HCT116 (cell line): ENCODE measurements at places on chromosomes 16 and 17.

- DNase-seq = no peak
These were observed 6.0 kb upstream of the ARL2BP start for GRCh38 chr16:57239107-57239506.

DNA sequence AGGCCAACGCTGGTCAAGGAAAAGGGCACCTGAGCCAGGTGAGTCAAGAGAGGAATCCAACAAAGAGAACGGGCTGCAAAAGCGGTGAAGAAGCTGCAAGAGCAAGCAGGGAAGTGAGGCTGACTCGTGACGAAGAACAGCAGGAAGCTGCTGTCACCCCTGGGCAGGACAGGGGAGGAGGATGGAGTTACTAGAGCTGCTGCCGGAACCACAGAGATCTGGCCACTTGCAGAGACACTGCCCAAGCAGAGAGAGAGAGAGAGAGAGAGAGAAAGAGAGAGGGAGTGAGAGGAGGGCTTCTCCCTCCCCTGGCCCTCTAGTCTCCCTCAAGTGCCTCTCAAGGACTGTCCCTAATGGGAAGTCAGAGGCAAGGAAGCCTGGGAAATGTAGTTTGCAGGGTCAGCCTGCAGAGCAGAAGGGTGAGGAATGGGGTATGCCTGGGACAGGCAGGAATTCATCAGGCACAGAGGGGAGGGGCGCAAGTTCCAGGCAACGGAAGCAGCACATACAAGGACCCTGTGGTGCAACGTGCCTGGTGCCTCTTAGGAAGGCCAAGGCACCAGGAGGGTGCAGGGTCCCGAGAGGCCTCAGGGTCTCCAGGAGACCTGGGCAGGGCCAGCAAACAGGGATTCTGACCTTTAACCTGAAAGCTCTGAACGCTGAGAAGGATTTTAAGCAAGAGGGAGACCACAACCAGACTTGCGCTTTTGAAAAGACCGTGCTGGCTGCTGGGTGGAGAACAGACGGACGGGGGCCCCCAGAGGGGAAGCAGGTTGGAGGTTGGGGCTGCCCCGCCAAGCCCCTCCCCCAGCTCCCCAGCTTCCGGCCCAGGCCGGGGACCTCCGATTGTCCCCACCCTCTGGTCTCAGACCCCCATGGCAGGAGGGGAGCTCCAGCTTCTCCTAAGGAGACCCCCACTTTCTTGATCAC, 45.8 kb upstream of the CIBAR2 start:
- DNase-seq = no peak

- DNase-seq = peak; percentile 88
These were observed 23.8 kb downstream of the DEXI start for GRCh38 chr16:10918294-10919002.

- DNase-seq = no peak
These were observed 3.2 kb downstream of the SLC22A31 start for GRCh38 chr16:89197033-89197632.

GRCh38 chr17:82888583-82889495, 49.0 kb upstream of the ZNF750 start:
- no peak for DNase-seq

- no peak for DNase-seq
These were observed 223.1 kb upstream of the MAF start for GRCh38 chr16:79823639-79824038.

- DNase-seq = no peak
These were observed 44.9 kb downstream of the SLC47A1 start for GRCh38 chr17:19578545-19578944.

DNA sequence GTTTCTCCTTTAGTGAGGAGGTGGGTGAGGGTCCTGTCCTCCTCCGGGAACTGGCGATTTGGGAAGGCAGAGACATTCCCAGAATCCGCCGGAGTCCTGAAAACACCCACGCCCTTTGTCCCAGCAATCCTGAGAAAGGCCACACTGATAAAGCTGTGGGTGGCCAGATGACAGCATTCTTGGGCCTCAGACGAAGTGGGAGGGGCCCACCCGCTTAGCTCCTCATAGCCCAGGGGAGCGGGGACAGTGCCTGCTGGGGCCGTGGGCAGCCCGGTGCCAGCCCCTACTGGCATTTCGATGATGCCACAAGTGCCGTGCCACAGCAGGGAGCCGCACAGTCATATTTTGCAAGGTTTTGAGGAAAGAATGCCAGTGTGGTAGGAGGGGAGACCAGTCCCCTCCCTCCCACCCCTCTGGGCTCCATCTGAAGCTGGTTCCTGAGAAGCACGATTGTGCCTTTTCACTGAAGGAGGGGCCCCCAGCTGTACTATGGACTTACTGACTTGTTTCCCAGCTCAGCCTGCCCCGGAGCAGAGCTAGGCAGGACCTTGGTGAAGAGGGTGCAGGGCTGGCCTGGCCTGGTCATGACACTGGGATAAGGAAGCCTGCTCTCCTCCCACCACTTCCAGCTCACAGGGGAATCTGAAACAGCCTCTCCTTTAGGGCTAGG, 20.9 kb upstream of the MPRIP start:
- no peak for DNase-seq

DNA sequence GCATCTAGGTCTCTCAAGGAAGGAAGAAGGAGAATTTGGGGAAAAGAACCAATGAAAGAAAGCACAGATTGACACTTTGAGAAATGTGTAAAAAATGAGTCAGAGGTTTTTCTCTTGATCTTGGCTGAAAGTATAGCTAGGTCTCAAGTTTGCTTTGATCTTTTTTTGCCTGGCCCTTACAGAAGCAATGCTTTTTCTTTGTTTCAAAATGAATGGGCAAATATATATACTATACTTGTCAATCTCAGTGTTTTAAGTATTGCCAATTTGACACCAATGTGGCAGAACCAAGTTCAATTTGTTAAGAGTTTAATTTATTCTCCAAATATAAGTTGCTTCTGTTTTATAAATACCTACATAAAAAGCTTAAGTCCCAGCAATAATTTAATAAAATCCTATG, 119.6 kb downstream of the PPM1E start:
- DNase-seq = no peak

GRCh38 chr16:55418586-55418985, 60.4 kb upstream of the MMP2 start:
- no peak for DNase-seq

DNA sequence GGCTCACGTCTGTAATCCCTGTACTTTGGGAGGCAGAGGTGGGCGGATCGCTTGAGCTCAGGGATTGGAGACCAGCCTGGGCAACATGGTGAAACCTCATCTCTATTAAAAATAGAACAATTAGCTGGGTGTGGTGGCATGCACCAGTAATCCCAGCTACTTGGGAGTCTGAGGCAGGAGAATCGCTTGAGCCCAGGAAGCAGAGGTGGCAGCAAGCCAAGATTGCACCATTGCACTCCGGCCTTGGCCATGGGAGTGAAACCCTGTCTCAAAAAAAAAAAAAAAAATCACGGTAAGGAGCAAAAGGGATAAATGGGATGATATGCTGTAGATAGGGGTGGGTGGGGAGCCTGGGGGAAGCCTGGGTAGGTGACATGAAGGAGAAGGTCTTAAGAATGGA, 20.4 kb upstream of the TMEM98 start:
- DNase-seq = no peak

GRCh38 chr16:68379472-68380347, 68.6 kb downstream of the SMPD3 start:
- DNase-seq = no peak

- DNase-seq = no peak
These were observed 50.2 kb upstream of the NOG start for GRCh38 chr17:56543280-56543679.

GRCh38 chr16:30893417-30893743, 497 bp downstream of the BCL7C start:
- DNase-seq = no peak

- no peak for DNase-seq
These were observed 2.4 kb downstream of the MYH10 start for GRCh38 chr17:8628172-8628571.

- DNase-seq = no peak
These were observed 221.2 kb downstream of the SOX9 start for GRCh38 chr17:72342061-72342460.

GRCh38 chr16:69094501-69094900, 11.0 kb upstream of the HAS3 start:
- no peak for DNase-seq

DNA sequence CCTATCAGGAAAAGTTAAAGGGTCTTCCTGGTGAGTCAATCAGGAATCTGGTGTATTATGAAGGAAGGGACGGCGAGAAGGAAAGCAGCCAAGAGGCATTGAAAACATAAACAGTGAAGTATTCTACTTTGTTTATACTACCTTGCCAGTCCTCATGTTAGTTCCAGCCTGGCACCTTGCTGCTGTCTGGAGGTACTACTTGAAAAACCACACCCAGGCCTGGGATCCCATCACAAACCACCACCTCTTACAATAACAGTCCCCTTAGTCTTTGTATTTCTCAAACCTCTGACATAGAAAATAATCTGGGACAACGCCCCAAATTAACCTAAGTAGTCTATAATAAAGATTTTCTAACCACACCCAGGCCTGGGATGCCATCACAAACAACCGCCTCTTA, 676.7 kb upstream of the SOX9 start:
- no peak for DNase-seq

GRCh38 chr17:63601439-63602371, 1.0 kb downstream of the TACO1 start:
- DNase-seq = no peak

- DNase-seq = no peak
These were observed 30.2 kb downstream of the MSI2 start for GRCh38 chr17:57286399-57287105.

DNA sequence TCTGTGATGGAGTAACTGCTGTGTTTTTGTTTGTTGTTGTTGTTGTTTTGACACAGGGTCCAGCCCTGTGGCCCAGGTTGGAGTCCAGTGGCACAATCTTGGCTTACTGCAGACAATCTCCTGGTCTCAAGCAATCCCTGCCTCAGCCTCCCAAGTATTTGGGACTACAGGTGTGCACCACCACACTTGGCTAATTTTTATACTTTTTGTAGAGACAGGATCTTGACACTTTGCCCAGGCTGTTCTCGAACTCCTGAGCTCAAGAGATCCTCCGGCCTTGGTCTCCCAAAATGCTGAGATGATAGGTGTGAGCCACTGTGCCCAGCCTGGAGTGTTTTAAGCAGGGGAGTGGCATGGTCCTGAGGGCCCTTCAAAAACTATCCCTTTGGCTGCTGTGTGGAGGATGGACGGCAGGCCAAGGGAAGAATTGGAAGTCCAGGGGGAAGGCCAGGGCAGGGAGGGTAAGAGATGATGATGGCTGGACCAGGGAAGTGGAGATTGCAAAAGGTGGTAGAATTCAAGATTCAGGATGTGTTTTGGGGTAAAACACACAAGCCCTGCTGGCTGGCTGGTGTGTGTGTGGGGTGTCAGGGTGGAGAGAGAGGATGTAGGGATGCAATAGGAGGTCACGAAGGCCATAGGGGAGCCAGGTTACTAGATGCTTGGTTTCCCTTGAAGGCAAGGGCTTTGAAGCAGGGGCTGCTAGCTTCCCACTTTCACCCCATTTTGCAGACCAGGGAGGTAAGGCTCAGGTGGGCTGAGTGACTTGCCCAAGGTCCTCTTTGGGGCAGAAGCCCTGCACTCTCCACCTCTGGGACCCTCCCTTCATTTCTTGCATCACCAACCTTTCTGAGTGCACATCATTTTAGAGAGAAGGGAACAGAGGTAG, 18.8 kb upstream of the PLLP start:
- DNase-seq = no peak

DNA sequence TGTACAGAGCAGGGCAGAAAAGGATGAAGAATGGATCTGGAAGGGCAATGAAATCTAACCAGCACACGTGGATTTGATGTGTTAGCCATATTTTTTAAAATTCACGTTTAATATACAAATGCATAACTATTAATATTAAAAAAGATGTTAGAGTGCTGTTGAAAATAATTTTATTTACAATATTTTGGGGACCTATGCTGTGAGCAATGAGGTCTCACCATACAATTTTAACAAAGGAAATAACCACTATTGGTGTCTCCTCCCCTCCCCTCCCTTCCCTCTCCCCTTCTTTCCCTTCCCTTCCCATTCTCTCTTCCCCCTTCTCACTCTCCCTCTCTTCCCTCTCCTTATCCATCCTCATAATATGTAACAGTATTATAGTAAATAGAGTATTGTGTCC, 64.2 kb upstream of the GPR139 start:
- DNase-seq = no peak

- DNase-seq = no peak
These were observed 6.9 kb downstream of the C17orf67 start for GRCh38 chr17:56826611-56827414.

DNA sequence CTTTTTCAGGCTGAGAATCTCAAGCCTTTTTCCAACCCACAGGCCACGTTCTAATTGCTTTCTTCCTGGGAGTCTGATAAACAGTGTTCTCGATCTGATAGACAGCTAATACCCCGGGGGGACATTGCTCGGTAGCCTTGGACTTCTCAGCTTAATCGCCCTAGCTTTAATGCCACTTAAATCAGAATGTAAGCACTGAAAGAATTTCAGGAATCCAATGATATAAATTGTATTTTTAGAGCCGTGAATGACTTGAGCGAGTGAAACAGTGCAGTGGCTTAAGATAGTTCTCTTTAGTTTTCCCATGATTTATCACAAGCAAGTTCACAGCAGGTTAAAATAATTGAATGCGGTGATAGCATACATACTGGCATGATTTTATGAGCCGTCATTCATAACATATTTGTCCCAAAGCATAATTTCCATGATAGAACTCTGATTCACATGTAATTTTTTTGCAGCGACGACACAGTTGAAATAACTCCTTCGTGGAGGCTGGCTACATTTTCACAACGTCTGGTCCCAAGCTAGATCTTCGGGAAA, 116.1 kb upstream of the MYOCD start:
- no peak for DNase-seq
